ENCODE measurements at places on chromosomes 13 and 19. TPM values are rescaled to one million over a fixed set of nuclear protein-coding genes. Genes with fewer than 3 reads are reported as not detected.

Gene ZNF177
- total RNA-seq: 1.1 TPM

Gene XPO4
- 11.8 TPM for total RNA-seq

Gene CATSPERD
- not detected for total RNA-seq

Gene ATP1A3
- not detected for total RNA-seq

Gene IGSF23
- total RNA-seq: not detected

Measured in fibroblast of the aortic adventitia (primary cell).